Nephron progenitor cell (in vitro differentiated cells): ENCODE measurements at places on chromosomes 2 and 18.

DNA sequence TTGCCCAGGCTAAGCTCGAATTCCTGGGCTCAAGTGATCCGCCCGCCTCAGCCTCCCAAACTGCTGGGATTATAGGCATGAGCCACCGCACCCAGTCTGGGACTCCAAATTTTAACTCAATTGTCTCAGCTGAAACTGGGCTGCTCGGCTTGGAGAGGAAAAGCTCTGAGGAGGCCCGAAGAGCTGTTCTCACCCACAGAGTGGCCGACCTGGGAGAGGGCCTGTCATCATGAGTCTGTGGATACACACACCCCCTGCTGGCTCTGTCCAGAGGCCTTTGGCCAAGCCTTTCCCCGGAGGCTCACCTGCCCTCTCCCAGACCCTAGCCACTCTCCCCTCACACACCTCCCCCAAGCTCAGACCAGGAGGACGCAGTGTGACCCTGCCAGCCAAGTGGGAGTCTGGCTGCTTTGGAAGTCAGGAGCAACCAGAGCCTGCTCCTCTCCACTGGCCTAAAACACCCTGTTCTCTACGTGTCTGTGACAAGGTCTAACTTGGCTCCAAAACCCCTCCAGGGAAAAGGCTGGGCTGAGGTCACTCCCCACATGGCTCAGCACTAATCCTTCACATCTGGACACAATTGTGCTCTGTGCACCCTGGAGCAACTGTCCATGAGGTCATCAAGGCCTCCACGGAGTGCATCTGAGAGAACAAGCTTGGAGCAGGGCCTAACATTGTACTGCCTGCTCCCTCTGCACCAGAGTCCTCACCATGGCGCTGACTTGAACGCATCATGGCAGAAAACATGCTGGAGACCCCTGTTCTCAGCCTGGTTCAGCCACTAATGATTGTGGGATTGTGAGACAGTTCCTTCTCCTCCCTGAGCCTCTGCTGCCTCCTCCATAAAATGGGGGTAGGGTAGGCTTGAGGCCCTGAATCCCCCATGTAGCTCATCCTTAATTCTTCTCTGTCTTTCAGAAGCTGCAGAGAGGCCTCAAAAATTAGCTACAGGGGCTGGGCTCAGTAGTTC lies 49.9 kb upstream of the RAB6C start:
- H3K27me3 ChIP-seq: peaks cover 38% of the 10 kb centered on the region
- DNase-seq: no peak
- H3K36me3 ChIP-seq: no peaks in the 10 kb centered on the region

DNA sequence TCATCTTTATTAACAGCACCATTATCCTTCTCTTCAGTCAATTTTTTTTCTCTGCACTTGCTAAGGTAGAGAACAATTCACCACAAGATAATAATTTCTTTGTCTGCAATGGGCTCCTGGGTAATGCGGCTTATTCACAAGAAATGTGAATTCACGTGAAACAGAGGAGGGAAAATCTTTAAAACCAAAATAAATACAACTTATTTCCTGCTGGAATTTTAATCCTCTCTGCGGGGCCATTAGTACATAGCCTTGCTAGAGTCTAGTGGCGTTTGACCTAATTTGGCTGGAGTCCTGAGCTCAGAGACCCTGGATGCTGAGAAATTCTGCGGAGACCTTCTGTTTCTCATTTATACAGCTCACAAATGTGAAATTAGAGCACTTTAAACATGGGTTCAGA lies 319.3 kb upstream of the MMADHC start:
- peaks cover 4% of the 10 kb centered on the region for H3K27me3 ChIP-seq
- no peak for DNase-seq
- peak overlapping the region; percentile 66 for H3K27ac ChIP-seq
- H3K4me3 ChIP-seq: no peak overlapping the region
- no peaks in the 10 kb centered on the region for H3K36me3 ChIP-seq

- no peak overlapping the region for H3K27ac ChIP-seq
- H3K4me3 ChIP-seq: no peak overlapping the region
- no peaks in the 10 kb centered on the region for H3K27me3 ChIP-seq
- no peak for DNase-seq
Observed at GRCh38 chr2:216501854-216502253, 3.2 kb downstream of the RPL37A start.

- H3K4me3 ChIP-seq: no peak overlapping the region
- H3K36me3 ChIP-seq: no peaks in the 10 kb centered on the region
- no peak for DNase-seq
Observed at GRCh38 chr18:68299906-68300305, 415.0 kb downstream of the TMX3 start.

DNA sequence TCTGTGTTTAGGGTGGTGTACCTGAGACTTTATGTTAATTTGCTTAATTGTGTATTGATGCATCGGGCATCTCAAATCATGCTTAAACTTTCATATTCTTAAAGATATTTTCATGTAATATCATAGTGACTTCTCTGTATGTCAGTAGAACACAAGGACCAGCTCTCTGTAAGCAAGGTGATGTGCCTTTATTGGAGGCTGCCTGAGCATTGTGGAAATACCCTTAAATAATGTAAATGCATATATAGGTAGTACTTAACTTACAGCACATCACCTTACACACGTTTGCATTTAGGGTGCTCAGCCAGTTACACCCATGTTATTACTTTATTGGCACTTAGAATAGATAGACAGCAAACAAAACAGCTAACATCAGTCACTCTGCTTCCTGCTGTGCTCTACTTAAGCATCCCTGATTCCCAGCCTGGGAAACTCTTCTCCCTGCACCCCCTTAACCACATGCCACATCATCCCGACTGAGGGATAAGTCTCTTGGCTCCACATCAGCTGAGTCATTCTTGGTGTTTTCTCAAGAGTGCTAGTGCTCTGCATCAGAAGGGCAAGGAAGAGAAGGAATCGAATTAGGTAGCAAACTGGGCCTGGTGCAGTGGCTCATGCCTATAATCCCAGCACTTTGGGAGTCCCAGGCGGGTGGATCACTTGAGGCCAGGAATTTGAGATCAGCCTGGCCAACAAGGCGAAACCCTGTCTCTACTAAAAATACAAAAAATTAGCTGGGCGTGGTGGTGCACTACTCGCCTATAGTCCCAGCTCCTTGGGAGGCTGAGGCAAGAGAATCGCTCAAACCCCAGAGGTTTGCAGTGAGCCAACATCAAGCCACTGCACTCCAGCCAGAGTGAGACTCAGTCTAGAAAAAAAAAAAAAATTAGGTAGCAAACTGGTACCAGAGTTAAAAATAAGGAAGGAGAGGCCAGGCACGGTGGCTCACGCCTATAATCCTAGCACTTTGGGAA lies 108.7 kb downstream of the MAP3K20 start:
- H3K27ac ChIP-seq: peak overlapping the region; percentile 48
- no peak for DNase-seq
- no peak overlapping the region for H3K4me3 ChIP-seq
- H3K4me1 ChIP-seq: peaks cover 12% of the 10 kb centered on the region

DNA sequence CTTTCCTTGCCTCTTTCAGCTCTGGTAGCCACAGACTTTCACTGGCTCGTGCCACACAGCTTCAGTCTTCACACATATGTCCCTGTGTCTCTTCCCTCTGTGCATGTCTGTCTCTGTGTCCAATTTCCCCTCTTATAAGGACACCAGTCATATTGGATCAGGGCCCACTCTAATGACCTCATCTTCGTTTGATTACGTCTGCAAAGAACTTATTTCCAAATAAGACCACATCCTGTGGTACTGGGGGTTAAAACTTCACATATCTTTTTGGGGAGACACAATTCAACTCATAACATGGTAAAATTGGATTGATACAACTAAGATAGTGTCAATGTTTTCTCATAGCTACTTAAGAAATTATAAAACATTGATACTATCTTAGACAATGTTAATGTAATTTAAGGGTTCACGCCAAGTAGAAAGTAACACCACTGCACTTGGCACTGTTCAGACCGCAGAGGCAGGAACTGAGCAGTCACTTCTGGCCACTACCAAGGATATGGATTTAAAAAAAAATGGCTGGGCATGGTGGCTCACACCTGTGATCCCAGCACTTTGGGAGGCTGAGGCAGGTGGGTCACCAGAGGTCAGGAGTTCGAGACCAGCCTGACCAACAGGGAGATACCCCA lies 119.6 kb upstream of the EPAS1 start:
- DNase-seq: no peak
- H3K27ac ChIP-seq: no peak overlapping the region
- no peaks in the 10 kb centered on the region for H3K36me3 ChIP-seq
- no peaks in the 10 kb centered on the region for H3K27me3 ChIP-seq
- peaks cover 25% of the 10 kb centered on the region for H3K4me1 ChIP-seq

DNA sequence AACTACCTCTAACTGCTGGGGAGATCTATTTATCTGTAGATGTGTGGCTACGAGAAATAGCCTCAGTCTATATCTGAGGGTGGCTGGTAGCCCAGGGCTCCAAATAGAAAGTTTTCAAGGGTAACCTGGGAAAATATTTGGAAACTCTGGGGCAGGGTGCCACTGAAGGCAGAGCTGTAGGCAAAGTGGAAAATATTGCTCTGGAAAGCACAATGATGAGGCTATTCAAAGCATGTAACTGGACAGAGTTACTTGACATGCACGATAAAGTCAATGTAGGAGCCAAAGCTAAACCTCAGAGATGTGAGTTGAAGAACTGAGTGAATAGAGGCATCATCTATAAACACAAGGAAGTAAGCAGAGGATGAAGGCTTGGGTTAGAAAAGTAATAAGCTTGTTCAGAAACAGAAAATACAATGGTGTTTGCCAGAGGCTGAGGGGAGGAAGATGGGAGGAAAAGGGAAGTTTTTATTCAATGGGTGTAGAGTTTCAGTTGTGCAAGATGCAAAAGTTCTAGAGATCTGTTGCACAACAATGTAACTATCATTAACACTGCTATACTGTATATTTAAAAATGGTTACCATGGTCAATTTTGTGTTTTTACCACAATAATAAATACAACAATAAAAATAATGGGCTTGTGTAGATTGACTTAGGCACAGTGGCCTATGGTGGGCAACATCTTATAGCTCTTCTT lies 171.6 kb downstream of the MBD2 start:
- peaks cover 4% of the 10 kb centered on the region for H3K27me3 ChIP-seq
- H3K36me3 ChIP-seq: no peaks in the 10 kb centered on the region
- no peak overlapping the region for H3K27ac ChIP-seq
- no peak overlapping the region for H3K4me3 ChIP-seq

GRCh38 chr18:21486905-21487437 lies 113.5 kb downstream of the ESCO1 start:
- no peak overlapping the region for H3K27ac ChIP-seq
- DNase-seq: no peak
- H3K36me3 ChIP-seq: peaks cover 70% of the 10 kb centered on the region
- peaks cover 39% of the 10 kb centered on the region for H3K4me1 ChIP-seq

GRCh38 chr18:33557706-33558105 lies 20.3 kb upstream of the ASXL3 start:
- DNase-seq: no peak
- no peak overlapping the region for H3K27ac ChIP-seq
- peaks cover 4% of the 10 kb centered on the region for H3K27me3 ChIP-seq
- H3K4me1 ChIP-seq: peaks cover 15% of the 10 kb centered on the region
- no peak overlapping the region for H3K4me3 ChIP-seq
- no peaks in the 10 kb centered on the region for H3K36me3 ChIP-seq

GRCh38 chr2:86331384-86331783 lies 6.0 kb downstream of the REEP1 start:
- no peak overlapping the region for H3K4me3 ChIP-seq
- peaks cover 62% of the 10 kb centered on the region for H3K27me3 ChIP-seq
- peaks cover 25% of the 10 kb centered on the region for H3K4me1 ChIP-seq
- DNase-seq: no peak
- no peak overlapping the region for H3K27ac ChIP-seq
- no peaks in the 10 kb centered on the region for H3K36me3 ChIP-seq

- no peak for DNase-seq
- H3K4me3 ChIP-seq: no peak overlapping the region
- peaks cover 2% of the 10 kb centered on the region for H3K27me3 ChIP-seq
- H3K36me3 ChIP-seq: no peaks in the 10 kb centered on the region
Observed at GRCh38 chr18:57931038-57931437, 113.0 kb upstream of the NEDD4L start.

DNA sequence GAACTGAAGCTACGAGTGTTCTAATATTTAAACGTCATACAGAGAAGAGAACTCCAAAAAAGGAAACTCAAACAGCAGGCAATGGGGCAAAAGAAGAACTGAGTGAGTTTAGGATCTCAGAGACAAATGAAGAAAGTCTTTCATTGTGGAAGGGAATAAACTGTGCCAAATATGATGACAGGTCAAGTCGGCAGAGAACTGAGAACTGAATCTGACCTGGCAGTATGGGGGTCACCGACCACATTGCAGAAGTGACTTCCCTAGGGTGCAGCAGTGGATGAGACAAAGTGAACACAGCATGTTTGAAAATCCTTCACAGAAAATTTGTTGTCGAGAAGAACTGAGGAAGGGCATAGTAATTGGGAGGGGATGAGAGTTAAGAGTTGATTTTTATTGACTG lies 55.9 kb downstream of the TTC21B start:
- peaks cover 64% of the 10 kb centered on the region for H3K36me3 ChIP-seq
- H3K4me1 ChIP-seq: peaks cover 23% of the 10 kb centered on the region
- H3K27me3 ChIP-seq: no peaks in the 10 kb centered on the region
- peak overlapping the region; percentile 14 for H3K27ac ChIP-seq
- no peak for DNase-seq
- no peak overlapping the region for H3K4me3 ChIP-seq

- no peak overlapping the region for H3K4me3 ChIP-seq
- H3K27me3 ChIP-seq: peaks cover 27% of the 10 kb centered on the region
- DNase-seq: peak; percentile 90
- no peaks in the 10 kb centered on the region for H3K4me1 ChIP-seq
Observed at GRCh38 chr2:171574149-171574795, 52.0 kb downstream of the CYBRD1 start.

DNA sequence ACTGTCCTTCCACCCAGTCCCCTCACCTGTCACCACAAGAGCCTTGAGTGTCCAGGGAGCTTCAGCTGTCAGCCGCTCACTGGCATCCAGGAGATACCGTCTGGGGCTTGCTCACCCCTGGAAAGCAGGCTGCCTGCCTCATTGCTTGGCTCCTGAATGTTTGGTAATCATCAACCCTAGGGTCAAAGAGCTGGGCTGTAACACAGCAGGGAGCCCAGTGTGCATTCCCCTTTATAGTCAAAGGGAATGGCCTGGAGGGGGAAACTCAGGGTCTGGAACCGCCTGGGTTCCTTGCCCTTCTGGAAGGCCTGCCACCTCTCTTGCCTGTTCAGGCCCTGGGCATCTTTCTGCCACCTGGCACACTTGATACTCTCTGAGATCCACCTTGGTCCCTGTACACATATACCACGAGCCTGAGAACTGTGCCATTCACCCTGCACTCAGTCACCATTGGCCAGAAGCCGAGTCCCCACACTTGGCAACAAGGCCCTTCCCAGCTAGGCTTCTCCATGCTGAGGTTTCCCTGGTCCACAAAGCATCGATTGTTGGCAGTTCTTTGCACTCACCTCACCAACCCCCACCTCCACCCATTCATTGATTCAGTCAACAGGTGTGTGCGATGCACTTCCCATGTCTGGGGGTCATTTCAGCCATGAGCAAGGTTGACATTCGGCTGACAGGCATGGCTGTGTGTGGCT lies 35.0 kb downstream of the TPRKB start:
- peaks cover 58% of the 10 kb centered on the region for H3K27me3 ChIP-seq
- DNase-seq: no peak
- no peak overlapping the region for H3K27ac ChIP-seq
- H3K4me3 ChIP-seq: no peak overlapping the region
- no peaks in the 10 kb centered on the region for H3K4me1 ChIP-seq

- peaks cover 49% of the 10 kb centered on the region for H3K36me3 ChIP-seq
- no peak overlapping the region for H3K27ac ChIP-seq
- no peak overlapping the region for H3K4me3 ChIP-seq
- DNase-seq: peak; percentile 23
- H3K4me1 ChIP-seq: peaks cover 32% of the 10 kb centered on the region
Observed at GRCh38 chr2:222903234-222904220, 42.7 kb downstream of the ACSL3 start.

GRCh38 chr18:37435150-37435867 lies 130.3 kb downstream of the CELF4 start:
- peaks cover 20% of the 10 kb centered on the region for H3K4me1 ChIP-seq
- H3K27ac ChIP-seq: no peak overlapping the region
- no peak for DNase-seq
- no peaks in the 10 kb centered on the region for H3K36me3 ChIP-seq
- H3K27me3 ChIP-seq: peaks cover 23% of the 10 kb centered on the region
- no peak overlapping the region for H3K4me3 ChIP-seq
